ENCODE measurements at places on chromosomes 12 and 14. TPM values are rescaled to one million over a fixed set of nuclear protein-coding genes. Genes with fewer than 3 reads are reported as not detected.

Gene CCNT1
- 31.4 TPM for total RNA-seq

Gene FAM90A1
- 0.28 TPM for total RNA-seq

Gene MAP1LC3B2
- 0.28 TPM for total RNA-seq

Gene CD9
- total RNA-seq, result 641 TPM

Gene TAS2R19
- total RNA-seq, result 7.3 TPM

Gene MYH6
- not detected for total RNA-seq

Gene ACVR1B
- total RNA-seq, result 11.8 TPM

Gene MARCHF9
- 0.77 TPM for total RNA-seq

Gene TBX5
- under 0.01 TPM for total RNA-seq

Gene PSMC1
- 139 TPM for total RNA-seq

Gene OGFOD2
- total RNA-seq, result 9.0 TPM

Gene CCDC196
- not detected for total RNA-seq

Gene NRXN3
- 1.3 TPM for total RNA-seq

Gene LAG3
- not detected for total RNA-seq

Gene HCAR3
- not detected for total RNA-seq

Gene CLEC9A
- total RNA-seq, result not detected

Gene ADCY6
- total RNA-seq, result 48.9 TPM
